ENCODE measurements at places on chromosomes 1 and 21.

DNA sequence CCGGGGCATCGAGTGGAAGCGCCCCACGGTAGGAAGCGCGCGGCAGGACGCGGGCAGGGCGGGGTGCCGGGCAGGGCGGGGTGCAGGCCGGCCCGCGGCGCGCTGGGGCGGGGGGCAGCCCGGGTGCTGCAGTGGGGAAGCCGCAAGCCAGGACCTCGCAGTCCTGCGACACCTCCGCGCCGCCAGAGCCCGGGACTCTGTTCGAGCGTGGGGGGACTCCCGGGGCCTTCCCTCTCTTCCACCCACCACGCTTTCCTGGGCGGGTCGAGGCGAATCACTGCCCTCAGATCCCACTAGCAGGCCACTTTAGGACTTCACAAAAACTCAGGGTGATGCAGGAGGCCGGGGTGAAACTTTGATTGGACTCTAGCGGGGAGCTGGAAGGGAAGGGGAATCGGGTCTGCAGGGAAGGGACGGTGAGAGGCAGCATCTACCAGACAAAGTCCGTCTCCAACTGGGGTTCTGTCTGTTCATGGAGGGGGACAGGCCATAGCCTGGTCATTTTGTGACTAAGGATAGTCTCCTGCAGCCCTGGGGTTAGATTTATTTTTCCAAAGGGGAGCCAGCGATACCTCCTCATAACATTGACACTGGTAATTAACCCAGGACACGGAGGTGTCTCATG, 623 bp downstream of the CAPN2 start:
- DNase-seq = no peak

- DNase-seq = no peak
Measured at GRCh38 chr1:224273641-224274040, 56.3 kb downstream of the NVL start.

DNA sequence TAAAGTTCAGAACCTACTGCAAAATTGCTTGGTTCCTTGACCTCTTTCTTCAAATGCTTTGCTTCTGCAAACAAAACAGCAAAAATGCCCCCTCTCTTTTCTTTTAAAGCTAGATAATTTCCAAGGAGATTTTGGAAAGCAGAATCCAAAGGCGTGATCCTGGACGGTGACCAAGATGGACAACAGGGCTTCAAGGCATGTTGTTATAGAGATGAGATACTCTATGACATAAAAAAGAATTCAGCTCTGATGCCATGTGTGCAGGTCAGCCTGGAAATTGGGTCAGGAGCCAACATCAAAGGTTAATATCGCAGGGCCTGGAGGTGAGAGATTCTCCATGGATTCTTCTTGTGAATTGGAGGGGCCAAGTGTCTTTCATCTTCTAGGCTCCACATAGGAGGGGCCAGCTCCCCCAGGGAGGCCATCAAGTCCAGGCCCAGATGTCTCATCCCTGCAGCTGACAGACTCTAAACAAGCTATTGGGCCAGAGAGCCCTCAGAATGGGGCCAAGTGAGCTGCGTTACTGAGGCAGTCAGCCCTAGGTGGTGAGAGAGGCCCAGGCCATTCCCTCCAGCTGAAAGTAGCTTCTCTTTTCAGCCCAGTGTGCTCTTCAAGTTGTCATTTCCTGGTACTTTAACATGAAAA, 45.5 kb downstream of the NMNAT2 start:
- DNase-seq = no peak

DNA sequence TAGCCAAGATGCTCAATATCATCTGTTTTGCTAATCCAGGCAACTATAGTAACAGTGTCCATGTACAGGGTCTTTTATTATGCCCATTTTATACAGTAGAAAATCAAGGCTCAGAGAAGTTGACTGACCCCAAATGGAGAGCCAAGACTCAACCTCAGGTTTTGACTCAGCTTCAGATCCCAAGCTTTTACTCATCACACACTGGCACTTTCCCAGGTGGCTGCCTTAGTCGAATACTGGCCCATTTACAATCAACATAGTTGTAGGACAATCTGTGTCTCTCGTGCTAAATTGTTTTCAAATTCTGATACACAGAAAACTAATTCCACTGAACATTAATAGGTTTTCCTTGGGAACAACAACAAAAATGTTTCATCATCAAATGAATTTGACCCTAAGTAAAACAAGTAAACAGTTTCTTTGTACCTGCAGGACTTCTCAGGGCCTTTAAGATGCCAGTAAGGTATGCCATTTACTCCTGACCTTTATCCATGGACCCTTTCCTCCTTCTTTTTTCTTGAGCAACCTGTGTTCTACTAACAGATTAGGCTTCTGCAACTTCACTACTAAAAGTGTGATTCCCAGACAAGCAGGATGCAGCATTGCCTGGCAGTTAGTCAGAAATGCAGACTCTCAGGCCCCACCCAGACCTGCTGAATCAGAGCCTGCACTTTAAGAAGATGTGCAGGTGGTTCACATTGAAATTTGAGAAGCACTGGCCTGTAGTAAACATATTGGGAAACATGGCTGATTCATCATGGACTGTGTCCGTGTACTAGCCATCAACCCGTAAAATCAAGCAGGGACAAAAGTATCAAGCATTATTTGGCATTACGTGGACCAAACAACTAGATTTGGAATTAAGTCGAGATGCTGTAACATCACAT, 128.8 kb downstream of the RRAGC start:
- no peak for DNase-seq

- DNase-seq = no peak
Measured at GRCh38 chr21:25334046-25334730, 273.1 kb downstream of the MRPL39 start.

All from NCI-H345 (cell line).